Effector memory CD4-positive, alpha-beta T cell (primary cell): ENCODE measurements at places on chromosomes 7 and 10.

GRCh38 chr10:31770307-31770902, 158.2 kb downstream of the ARHGAP12 start:
- DNase-seq: peak; percentile 41

GRCh38 chr10:97038688-97039087, 147.1 kb downstream of the SLIT1 start:
- no peak for DNase-seq

DNA sequence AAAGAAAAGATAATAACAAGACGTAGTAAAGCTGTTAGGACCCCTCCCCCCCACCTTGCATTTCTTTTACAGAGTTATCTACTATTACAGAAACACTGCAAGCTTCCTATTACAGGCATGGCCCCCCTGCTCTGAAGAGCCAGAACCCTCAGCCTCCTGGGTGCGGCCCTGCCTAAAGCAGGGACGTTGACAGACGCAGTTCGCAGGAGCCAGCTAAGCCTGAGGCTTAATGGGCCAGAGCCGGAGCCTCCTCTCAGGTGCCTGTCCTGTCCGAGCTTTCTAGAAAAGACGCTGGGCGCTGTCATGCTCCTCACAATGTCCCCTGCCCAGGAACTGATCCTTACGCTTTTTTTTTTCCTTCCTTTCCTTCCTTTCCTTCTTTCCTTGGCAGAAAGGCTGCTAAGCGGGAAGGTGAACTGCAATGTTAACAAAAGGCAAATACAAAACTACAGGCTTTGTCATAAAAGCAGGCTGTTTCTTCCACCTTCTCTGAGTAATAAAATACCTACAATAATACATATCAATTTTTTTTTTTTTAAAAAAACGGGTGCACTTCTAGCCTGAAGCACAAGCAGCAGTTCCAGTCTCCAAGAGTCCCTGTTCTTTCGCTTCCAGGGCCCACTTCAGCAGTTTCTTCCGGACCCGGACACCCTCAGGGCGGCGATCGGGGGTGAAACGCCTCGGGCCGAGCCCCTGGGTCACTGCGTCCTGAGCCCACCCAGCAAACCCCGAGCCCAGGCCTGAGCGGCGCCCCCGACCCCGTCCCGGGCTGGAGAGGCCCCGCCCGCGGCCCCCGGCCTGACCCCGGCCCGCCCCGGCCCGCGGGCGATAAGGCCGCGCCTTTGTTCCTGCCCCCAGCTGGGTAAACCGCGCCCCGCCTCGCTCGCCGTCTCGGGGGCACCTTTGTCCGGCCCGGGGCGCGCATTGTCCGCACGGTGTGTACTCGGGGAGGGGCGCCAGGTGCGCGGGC, 11.2 kb downstream of the MNX1 start:
- DNase-seq: no peak

- no peak for DNase-seq
Measured at GRCh38 chr10:102420181-102420713, 389 bp upstream of the FBXL15 start.

DNA sequence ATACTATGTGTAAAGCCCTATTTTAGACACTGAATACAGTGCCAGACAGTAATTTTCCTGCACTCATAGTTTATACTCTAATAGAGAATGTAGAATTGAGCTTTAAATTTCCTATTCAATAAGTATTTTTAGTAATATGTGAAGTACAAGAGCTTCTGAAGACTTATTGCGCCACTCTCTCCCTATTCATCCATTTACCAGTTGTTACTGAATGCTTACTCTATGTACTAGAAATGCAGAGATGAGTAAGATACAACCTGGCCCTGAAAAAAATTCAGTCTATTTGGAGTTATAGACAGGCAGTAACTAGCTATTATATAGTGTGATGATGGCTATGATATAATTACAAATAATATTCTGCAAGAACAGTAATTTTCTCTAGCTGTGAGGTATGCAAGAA, 98.8 kb downstream of the ADK start:
- no peak for DNase-seq

GRCh38 chr10:120022357-120022756, 129.8 kb downstream of the SEC23IP start:
- DNase-seq: no peak
